T-helper 17 cell (primary cell): ENCODE measurements at places on chromosomes 2 and 18.

GRCh38 chr18:54712758-54713157 is 115.5 kb upstream of the RAB27B start:
- DNase-seq = no peak

DNA sequence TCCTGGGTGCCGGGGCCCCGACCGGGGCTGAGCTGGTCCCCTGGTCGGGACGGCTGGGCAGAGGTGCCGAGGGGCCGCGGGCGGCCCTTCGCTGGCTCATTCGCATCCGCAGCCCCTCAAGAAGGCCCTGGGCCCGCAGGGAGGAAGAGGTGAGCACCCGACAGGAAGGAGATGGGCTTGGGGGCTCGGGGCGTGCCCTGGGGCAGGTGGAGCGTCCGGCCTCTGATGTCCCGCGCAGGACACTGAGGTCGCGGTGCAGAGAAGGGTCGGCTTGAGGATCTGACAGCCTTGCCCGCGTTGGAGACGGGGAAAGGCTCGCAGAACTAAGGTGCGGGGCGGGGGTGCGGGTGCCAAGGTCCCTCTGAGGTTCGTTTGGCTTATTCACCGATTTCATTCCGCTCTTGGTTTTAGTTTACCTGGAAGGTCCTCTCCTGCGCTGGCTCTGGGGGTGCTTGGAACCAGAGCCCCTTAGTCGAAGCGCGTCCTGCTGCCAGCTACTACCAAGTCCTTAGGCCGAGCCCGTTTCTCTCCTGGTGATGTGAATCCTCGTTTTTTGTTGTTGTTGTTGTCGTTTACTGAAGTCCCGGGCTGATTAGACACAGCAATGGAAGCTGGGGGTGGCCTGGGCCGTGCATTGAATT is 18.9 kb upstream of the CD8A start:
- DNase-seq = no peak

- DNase-seq = no peak
Observed at GRCh38 chr18:777021-777420, 35.0 kb downstream of the YES1 start.

- no peak for DNase-seq
Observed at GRCh38 chr18:71625556-71626090, 918.5 kb downstream of the CBLN2 start.

DNA sequence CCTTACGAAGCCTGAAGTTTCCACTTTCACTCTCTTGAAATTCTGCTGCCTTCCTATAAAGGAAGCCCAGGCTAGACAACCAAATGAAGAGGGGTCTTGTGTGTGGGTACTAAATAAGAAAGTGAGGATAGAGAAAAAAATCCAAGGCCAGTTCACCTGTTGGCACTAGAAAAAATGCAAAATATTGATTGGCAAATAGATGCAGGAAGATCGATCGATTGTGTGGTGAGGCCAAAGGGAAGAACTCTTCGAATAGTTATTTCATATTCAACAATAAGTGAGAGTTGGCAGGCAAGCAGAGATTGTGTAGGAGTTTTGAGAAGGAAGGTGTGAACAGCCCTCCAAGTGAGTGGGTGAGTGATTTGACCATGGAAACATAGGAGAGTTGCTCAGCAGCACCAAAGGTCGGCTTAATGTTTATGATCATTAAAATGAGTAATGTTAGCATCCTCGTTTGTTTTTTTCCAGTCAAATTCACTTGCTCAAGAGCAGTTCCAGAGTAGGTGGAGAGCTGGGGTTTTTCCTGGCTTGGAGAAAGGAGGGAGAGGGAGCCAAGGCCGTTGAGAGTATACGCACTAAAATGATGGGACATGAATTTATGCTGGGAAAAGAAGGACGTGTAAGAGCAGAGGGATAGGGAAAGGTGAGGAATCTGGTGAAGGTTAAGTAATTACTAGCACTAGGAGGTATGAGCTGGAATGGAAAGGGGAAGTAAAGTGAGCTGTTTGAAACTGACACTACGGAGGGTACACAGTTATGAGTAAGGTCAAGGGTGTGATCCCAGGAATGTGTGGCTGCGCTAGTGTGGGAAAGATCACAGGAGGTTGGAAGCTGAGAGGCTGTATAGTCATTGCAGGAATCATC is 1.1 kb upstream of the NAPG start:
- DNase-seq = no peak

- DNase-seq = no peak
Observed at GRCh38 chr2:182915369-182916326, 49.2 kb upstream of the FRZB start.

DNA sequence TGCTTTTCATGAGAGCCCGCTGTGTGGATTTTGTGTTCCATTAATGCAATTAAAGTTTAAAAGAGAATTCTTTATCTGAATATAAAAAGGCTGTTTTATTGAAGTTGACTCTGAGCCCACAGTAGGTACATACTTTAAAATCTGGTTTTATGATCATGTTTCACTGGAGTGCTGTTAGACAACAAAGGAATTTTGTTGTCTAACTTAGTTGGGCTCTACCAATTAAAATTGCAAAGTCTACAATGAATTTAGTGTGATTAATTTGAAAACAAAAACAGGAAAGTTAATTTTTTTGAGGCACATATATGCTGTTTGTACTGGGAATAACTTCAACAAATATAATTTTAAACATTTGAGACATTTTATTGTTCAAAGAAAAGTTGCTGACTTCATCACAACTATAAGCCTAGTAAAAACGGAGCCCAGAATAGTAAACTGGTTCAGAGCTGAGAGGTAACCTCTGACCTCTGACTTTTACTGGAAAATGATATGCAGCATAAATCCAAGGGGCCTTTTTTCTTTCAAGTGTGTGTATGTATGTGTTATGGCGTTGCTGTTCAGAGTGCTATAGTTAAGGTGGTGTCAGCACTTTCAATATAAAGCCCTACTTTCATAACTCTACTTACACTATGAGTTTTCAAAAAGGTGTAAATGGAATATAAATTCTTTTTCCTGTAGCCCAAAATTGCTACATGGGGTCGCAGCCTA is 30.2 kb downstream of the MEIS1 start:
- DNase-seq = no peak
